ENCODE measurements at places on chromosomes 5 and 9.
A peak's percentile ranks its signal among the peaks of the same experiment; 100 is the strongest.

GRCh38 chr5:157446412-157446935, 13.5 kb upstream of the NIPAL4 start:
- no peak for DNase-seq

DNA sequence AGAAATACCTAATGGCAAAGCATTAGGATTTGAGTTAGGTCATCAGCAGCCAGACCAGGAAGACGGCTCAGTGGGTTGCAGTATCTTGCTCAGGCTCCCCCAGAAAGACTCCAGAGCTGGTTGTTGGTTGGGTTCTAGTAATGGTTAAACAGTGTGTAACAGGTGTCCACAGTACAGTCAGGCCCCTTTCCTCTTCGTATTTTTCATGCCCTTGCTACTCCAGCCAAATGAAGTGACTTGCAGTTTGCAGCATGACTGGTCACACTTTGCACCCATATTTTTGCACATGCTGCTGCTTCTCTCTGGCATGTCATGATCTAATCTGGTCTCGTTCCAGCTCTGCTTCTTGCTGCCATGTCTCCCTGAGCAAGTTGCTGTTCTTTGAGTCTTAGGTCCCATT, 60.6 kb upstream of the TRPC7 start:
- no peak for DNase-seq

DNA sequence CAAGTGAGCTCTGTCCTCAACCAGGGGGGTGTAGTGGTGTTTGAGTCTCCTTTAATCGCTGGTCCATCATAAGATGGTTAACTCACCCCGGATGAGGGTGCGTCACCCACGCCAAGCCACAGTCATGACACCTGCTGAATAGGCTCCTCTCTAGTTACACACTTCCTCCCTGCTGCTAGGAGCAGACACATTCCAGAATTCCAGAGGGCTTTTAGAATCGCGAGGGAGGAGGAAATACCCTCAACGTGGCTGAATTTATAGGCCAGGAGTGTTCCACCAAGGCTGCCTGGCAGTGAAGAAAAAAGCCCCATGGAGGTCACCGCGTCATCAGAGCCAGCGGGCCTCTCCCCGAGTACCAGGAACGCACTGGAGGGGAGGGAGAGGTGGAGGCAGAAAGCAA, 5.1 kb downstream of the GLRX start:
- DNase-seq = no peak

- peak; percentile 67 for DNase-seq
These were observed 2.0 kb downstream of the GADD45G start for GRCh38 chr9:89606624-89607311.

GRCh38 chr9:81455462-81456219, 233.7 kb downstream of the TLE1 start:
- DNase-seq = peak; percentile 26

DNA sequence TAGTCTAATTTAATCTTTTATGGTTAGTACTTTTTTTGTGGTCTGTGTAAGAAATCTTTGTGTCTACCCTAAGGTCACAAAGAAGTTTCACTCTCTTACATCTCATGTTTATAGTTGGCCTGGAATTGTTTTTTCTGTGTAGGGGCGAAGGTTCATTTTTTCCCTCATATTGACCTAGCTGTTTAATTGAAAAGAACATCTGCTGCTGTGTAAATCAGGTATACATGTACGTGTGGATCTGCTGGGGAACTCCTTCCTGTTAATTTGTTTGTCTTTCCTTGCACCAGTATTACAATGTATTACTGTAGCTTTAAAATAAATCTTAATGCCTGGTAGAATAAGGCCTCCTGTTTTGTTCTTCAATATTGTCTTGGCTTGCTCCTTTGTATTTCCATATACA, 37.8 kb downstream of the EXOSC2 start:
- peak; percentile 9 for DNase-seq

DNA sequence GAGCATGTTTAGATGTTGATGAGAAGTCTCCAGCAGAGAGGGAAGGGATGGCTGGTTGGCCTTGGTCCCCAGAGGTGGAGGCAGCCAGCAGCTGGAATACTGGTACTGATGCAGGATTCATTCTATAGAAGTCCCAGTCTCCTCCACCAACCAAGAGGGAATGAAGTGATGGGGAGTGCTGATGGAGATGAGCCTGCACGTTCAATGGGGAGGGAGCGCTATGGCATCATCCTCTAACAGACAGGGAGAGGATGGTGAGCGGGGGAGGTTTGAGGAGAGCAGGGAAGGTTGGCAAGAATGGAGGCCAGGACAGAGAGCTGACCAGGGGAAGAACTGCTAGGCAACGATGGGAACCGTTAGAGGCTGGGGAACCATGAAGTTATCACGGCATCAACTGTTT, 159.8 kb upstream of the MVB12B start:
- DNase-seq = no peak

- DNase-seq = no peak
These were observed 18.8 kb upstream of the OR2S2 start for GRCh38 chr9:35976726-35977125.

- no peak for DNase-seq
These were observed 266.4 kb upstream of the IRX4 start for GRCh38 chr5:2149195-2149539.

- peak; percentile 14 for DNase-seq
These were observed 340.2 kb downstream of the ADAMTS6 start for GRCh38 chr5:65141493-65141892.

- DNase-seq = no peak
These were observed 4.9 kb downstream of the NPDC1 start for GRCh38 chr9:137041124-137041523.

DNA sequence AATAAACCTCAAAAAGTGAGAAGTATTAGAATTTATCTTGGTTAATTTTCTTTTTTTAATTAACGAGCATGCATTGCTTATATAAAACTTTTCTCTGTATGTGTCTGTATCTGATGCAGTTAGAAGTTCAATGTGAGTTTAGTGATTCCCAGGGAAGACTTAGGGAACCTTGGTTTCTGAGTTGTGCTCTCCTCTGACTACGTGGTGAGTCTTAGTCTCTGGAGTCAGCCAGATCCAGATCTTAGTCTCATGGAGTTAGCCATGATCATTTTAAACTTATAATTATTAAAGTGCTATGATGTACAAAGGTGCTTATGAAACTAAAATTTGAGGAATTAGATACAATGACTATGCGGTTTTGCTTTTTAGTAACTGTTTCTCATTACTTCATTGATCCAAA, 285.3 kb upstream of the DMRT1 start:
- DNase-seq = no peak

Data from NCI-H526 (cell line).